ENCODE measurements at places on chromosomes 6 and 20.

DNA sequence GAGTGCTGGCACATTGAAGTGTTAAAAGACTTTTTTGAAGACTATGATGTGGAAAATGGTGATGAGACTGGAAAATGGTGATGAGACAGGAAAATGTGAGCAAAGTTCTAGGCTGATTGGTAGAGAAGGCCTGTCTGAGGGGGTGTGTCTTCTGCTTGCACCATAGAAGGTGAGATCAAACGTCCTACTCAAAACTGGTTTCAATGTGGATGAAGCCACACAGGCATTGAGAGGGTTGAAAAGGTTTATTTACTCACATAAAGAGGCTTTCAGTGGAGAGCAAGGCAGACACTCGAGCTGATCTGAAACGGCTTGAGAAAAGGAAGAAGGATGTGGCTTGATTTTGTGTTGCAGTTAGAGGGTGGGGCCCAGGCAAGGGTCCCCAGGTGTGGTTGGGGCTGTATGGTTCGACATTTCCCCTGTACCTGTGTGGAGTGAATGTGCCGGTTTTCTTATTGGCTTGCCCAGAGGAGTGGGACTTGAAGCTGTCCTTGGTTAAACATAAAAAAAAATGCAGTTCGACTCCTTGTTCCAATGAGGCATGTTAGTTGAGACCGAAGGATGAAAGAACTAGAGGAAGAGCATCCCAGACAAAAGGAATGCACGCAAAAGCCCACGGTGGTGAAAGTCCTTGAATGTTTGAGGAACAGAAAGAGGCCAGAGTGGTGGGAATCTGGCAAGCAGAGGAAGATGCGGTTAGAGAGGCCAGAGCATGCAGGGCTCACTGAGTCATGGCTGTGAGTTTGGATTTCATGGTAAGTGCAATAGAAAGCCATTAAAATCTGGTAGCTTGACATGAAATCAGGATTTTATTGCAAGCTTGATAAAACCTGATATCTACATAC, 172.3 kb downstream of the EPM2A start:
- DNase-seq, result no peak

DNA sequence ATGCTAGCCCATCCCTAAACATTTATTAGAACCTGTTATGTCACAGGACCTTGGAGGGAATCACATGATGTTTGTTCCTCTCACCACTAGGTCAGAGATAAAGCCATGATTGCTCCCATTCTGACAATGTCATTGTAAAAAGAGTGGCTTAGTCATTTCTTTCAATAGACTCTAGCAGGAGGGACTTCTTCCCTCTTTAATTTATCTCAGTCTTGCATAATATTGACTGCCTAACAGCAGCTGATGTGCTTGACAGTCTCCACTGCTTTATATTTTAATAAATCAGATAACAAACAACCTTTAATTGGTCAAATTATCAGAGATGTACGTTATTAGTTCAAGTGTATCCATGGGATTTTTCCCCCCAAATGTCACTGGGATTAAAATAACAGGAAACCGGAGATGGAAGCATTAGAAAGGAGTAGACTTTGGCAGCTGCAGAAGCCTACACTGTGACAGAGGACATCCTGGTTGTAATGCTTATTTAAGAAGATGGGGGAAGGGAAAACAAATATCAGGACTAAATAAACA, 39.6 kb downstream of the LAMA4 start:
- no peak for DNase-seq

- no peak for DNase-seq
These were observed 207.5 kb downstream of the SMOC2 start for GRCh38 chr6:168648240-168649125.

DNA sequence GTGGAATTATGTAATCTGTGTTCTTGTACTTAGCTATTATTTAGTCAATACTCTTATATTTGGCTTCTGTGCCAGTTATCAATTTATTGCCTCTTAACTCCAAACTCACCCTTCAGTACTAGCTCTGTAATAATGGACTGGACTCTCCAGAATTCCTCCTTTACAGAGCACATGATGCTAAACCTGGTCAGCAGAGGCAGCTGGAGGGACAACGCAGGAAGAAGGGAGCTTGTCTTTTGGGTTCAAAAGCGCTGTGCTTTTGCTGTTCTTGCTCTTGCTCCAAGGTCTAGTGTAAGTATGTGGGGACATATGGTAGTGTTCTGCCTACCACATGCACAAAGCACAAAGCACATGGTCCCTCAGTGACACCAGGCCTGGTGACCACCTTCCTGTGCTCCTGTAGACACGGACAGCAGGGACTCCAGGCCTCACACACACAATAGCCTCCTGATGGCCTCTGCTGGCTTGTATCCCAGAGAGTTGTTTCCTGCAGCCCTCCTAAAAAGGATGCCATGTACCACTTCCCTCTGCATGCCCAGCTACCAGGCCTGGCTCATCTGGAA, 46.1 kb downstream of the CHD6 start:
- no peak for DNase-seq

DNA sequence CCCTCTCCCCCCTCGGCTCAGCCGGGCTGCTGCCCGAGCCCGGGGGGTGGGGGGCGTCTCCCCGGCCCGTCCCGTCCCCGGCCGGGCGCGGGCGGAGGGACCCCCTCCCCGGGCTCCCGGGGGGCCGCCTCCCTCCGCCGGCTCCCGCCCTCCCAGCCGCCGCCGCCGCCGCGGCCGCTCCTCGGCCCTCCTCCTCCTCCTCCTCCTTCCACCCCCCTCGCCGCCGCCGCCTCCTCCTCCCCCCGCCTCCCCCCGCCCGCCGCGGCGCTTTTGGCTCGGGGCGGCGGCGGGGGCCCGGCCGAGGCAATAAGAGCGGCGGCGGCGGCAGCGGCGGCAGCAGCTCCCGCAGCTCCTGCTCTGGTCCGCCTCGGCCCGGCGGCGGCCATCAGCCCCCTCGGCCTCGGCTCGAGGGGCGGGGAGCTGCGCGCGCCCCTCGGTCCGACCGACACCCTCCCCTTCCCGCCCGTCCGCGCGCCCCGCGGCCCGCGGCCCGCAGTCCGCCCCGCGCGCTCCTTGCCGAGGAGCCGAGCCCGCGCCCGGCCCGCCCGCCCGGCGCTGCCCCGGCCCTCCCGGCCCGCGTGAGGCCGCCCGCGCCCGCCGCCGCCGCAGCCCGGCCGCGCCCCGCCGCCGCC, 38.7 kb downstream of the GNAS start:
- peak; percentile 62 for DNase-seq

GRCh38 chr20:20223981-20224380, 143.9 kb upstream of the INSM1 start:
- DNase-seq, result no peak

DNA sequence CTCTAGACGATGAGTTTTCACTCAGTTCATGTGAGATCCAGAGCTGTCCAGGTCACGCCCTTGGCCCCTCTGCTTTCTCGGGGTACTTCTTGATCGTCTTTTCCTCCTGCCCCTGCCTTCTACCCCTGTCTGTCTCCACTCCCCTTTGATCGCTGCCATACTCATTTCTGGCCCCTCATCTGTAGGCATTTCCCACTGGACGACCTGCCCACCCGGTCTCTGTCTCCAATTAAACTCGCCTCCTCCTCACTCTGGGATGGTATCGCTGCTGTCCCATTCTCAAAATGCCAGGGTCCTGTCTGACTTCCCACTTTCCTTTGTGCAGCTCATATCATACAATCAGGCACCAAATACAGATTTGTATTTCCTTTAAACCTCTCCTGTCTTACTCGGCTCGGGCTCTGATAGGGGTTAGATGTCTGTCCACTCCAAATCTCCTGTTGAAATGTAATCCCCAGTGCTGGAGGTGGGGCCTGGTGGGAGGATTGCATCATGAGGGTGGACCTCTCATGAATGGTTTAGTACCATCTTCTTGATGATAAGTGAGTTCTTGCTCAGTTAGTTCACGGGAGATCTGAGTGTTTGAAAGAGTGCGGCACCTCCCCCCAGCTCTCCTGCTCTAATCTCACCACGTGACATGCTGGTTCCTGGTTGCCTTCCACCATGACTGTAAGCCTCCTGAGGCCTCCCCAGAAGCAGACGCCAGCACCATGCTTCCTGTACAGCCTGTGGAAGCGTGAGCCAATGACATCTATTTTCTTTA, 3.5 kb upstream of the SYNJ2 start:
- DNase-seq, result no peak

GRCh38 chr6:7440476-7440875, 50.9 kb downstream of the RIOK1 start:
- DNase-seq, result no peak

- no peak for DNase-seq
These were observed 71.6 kb downstream of the SH3BGRL2 start for GRCh38 chr6:79702691-79703090.

DNA sequence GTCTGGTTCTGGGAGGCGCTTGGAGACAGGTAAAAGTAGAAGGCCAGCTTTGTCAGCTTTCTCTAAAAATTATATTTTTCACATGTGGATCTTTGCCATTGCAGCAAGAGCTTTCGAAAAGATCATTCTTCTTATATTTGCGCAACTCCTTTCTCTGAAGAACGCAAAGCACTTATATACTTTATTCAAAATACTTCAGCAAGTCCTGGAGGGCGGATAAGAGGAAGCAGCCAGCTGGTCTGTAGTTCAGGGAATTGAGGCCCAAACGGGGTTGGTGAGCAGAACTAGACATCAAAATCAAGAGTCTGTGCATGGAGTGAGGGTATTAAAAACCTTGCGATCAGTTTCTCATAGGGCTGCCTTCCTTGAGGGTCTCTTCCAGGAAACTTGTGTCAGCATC, 182.3 kb downstream of the DTNBP1 start:
- DNase-seq, result no peak

DNA sequence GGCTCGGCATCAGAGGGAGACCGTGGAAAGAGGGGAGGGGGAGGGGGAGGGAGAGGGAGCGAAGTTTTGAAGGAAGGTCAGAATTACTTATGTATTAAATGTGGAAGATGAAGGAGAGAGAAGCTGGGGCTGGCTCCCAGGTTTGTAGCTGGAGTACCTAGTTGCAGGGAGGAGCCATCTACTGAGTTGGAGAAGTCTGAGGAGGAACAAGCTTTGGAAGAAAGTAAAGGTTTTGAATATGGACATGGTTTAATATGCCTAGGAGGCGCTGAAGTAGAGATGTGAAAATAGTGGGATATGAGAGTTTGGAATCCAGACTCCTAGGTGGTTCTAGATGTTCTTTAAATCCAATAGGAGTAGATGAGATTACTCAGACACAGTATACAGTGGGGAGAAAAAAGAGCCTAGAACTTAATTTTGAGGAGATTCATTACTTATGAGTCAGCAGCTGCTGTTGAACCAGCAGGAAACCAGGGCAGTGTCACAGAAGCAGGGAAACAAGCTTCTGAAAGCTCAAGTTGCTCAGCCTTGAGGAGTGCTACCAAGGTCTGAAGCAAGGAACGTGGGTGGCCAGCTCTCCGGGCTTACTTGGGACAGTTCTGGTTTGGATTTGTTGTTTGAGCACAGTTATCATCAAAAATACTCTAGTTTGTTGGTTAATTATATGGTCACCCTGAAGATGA, 149.3 kb downstream of the UTRN start:
- no peak for DNase-seq

GRCh38 chr6:170487707-170488329, 65.3 kb downstream of the PSMB1 start:
- DNase-seq, result no peak

GRCh38 chr6:34595332-34596184, 39.4 kb upstream of the SPDEF start:
- no peak for DNase-seq

GRCh38 chr6:23654745-23655144, 471.3 kb upstream of the NRSN1 start:
- no peak for DNase-seq

DNA sequence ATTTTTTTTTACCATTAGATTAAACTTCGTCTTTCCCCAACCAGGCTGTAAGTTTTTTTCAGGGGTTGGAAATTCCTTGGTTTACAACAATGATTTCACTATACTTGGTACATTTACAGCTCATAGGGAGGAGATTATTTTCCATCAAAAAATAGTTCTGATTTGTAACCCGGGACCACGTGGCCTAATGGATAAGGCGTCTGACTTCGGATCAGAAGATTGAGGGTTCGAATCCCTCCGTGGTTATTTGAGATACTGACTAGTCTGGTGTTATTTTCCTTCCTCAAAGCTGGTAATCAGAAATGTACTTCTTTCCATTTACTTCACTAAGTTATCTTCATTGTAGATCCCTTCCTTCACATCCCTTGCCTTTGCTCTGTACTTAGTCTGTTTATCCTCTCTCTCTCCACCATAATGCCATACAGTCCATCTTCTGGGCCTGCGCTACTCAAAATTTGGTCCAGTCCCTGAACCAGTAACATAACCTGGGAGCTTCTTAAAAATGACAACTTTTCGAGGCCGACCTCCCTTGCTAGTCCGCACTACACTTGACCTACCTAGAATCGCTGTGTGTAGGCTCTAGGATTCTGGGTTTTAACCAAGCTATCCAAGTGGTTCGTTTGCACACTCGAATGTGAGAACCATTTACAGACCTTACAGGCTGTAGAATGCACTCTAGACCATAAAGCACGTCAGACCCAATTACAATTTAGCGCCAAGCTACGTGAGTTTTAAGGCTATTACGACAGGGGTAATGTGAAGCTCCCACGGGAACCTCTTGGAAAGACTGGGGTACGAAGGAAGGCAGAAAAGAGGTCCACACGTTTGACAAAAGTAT, 42.1 kb upstream of the BTN3A2 start:
- peak; percentile 73 for DNase-seq

DNA sequence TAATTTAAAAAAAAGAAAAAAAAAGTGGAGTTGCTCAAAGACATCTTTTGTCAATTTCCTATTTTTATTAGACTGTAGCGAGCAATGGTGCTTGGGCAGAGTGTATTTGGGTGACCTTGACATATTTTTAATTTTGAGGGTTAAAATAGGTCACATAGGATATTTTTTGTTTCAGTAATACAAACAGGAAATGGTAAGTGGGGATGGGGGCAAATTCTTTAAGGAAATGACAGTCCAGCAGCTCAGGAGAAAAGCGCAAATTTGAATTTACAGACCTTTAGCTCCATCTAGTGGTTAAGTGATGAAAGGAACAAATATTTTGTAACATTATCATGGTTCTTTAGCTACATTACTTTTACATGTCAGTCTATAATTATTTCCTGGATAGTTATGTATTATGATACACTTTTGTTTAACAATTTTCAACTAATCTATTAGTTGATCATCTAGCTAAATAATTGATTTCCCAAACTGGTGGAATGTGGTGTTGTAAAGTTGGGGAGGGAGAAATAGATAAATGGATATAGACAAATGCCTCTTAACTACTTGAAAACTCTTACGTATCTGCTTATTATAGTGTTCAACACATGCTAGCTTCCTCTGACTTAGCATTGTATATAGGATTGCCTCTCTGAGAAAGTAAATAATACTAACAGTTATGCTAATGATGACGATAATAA, 10.0 kb downstream of the CITED2 start:
- no peak for DNase-seq

DNA sequence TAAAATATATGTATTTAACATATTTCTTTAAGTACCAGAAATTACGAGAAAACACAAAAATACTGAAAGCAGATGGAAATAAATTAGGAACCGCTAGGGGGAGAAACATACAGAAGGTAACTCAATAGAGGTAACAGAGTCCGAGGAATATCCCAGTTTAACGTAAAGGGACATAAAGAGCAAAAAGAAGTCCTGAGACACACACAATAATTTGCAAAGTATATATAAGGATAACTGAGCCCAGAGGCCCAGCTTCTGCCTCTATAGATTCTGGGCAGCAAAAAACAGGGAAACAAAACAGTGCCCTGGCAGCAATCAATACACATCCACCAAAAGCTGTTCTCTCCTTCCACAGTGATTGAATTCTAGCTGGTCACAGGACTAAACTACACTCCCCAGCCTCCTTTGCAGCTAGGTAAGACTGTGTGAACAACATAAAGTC, 15.1 kb downstream of the TBC1D32 start:
- no peak for DNase-seq

GRCh38 chr20:38447931-38448675, 13.0 kb upstream of the SNHG17 start:
- no peak for DNase-seq

Data from activated T-cell treated with anti-CD3 and anti-CD28 coated beads for 4 hours (primary cell).